Activated T-helper 1 cell treated with anti-CD3 and anti-CD28 coated beads, Interleukin-12 subunit alpha, Interleukin-12 subunit beta, Interleukin-2, Interleukin-4 antibody, amounts not matched to agents 30 ng/mL and 10 ng/mL and 1 ng/mL, durations not matched to agents 14 hours and 24 hours and 36 hours (primary cell): ENCODE measurements at places on chromosomes 7 and 10.

- H3K4me1 ChIP-seq, result peaks cover 19% of the 10 kb centered on the region
- no peak overlapping the region for H3K4me3 ChIP-seq
- H3K27ac ChIP-seq, result no peak overlapping the region
- peaks cover 2% of the 10 kb centered on the region for H3K27me3 ChIP-seq
- DNase-seq, result no peak
Measured at GRCh38 chr10:47164800-47165128, 135.2 kb upstream of the GDF10 start.

DNA sequence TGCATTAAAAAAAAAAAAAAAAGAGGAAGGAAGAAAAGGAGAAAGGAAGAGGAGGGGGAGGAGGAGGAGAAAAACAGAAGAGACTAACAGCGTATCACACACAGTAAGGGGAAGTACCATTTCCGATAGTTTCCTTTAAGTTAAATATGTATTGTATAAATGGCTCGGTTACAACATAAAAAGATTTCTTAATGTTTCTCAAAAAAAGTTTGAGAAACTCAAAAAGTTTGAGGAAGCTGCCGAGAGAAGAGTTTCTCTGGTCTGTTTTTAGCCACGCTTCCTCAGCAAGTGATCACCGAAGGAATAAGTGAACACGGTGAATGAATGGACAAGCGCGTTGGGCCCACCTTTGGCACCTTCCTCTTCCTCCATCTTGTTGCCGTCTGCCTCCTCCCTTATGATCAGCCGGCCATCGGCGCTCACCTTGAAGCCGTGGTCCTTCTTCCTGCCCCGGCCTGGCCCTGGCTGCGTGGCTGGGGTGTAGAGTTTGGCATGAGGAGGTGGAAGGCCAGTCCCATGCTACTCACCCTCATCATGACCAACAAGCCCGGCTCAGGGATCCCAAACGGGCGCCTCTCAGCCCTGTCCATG lies 31.3 kb upstream of the FRAT2 start:
- no peak overlapping the region for H3K27ac ChIP-seq
- peaks cover 36% of the 10 kb centered on the region for H3K36me3 ChIP-seq
- no peak overlapping the region for H3K4me3 ChIP-seq
- no peaks in the 10 kb centered on the region for H3K4me1 ChIP-seq

- H3K27me3 ChIP-seq, result no peaks in the 10 kb centered on the region
- H3K4me1 ChIP-seq, result no peaks in the 10 kb centered on the region
- no peaks in the 10 kb centered on the region for H3K36me3 ChIP-seq
Measured at GRCh38 chr7:51950813-51951212, 634.2 kb upstream of the COBL start.

- H3K36me3 ChIP-seq, result no peaks in the 10 kb centered on the region
- no peak overlapping the region for H3K4me3 ChIP-seq
- no peak overlapping the region for H3K27ac ChIP-seq
Measured at GRCh38 chr10:583433-583832, 106.0 kb downstream of the DIP2C start.

DNA sequence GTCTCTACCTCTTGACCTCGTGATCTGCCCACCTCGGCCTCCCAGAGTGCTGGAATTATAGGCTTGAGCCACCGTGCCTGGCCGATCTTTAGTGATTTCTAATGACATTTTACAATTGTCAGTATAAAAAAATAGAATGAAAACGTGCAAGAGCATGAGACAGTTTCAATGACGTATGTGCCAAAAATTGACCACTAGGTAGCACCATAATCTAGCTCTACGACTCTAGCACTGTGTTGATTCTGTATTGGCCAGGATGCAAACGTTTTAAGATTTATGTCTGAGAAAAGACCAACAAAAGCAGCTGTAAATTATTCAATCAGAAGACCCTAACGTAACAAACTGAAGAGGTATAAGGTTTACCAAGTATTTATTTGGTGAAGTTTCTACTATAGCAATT lies 25.4 kb upstream of the EXOC6 start:
- DNase-seq, result no peak
- peaks cover 24% of the 10 kb centered on the region for H3K4me1 ChIP-seq
- no peaks in the 10 kb centered on the region for H3K36me3 ChIP-seq
- H3K4me3 ChIP-seq, result no peak overlapping the region

DNA sequence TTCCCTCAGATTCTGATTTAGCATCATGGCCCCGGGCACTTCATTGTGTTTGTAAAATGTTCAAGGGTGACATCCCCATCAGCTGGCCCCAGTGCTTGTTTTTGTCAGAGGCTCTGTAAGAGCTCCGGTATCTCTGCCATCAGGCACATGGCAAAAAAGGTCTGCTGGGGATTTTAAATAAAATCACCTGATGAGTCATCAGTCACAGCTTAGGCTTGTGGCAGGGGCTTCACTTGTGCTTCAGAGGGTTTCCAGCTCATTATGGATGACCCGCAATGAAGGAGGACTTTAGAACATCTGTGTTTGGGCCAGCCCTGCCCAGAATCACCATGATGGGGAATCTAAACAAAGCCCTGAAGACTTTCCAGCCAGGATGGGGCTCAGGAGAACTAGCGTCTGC lies 259.9 kb downstream of the ZEB1 start:
- DNase-seq, result no peak
- H3K4me3 ChIP-seq, result no peak overlapping the region
- no peaks in the 10 kb centered on the region for H3K27me3 ChIP-seq
- H3K27ac ChIP-seq, result no peak overlapping the region

GRCh38 chr7:69690329-69690728 lies 92.1 kb downstream of the AUTS2 start:
- H3K36me3 ChIP-seq, result no peaks in the 10 kb centered on the region
- no peaks in the 10 kb centered on the region for H3K27me3 ChIP-seq
- no peaks in the 10 kb centered on the region for H3K4me1 ChIP-seq
- no peak for DNase-seq
- H3K4me3 ChIP-seq, result no peak overlapping the region

DNA sequence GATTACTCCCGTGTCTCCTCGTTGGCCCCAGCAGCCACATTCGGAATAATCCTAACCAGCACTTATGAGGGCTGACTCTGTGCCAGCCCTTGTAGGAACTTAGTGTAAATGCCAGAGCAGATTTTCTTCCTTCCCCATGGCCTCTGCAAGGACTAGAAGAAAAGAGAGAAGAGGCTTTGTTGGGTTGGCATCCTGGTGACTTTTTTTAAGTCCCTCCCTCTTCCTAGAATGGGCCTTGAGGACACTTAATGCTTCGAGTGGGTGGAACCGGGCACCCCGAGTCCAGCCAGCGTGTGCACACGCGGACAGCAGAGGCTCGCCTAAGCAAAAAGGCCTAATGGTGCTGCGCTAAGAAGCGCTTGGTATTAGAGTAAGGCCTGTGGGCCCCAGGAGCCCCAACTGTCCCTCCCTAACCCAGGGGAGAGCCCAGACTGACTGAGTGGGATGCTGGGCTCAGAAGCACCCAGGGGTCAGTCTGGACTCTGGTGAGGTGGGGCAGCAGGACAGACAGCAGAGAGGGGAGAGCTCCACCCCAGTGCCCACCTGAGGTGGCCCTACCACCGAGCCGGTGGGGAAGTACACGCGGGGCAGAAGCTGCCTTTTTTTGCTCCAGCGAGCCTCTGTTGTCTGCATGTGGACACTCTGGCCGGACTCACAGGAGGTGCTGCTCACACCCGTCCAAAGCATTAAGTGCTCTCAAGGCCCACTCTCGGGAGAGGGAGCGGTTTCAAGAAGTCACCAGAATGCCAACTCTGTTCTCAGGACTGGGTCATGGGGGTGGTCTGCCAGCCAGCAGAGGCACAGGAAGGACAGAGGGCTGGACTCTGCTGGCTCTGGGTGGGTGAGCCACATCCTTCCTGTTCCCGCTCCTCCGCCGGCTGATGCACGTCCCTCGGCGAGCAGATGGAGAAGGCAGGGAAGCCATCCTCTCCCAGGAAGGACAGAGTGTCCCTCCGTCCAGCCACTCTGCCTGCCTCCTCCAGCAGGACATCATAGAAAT lies 12.5 kb downstream of the ITPRIP start:
- peaks cover 98% of the 10 kb centered on the region for H3K4me1 ChIP-seq
- H3K27ac ChIP-seq, result peak overlapping the region; percentile 69
- no peaks in the 10 kb centered on the region for H3K27me3 ChIP-seq
- H3K4me3 ChIP-seq, result peak overlapping the region; percentile 67
- H3K36me3 ChIP-seq, result peaks cover 27% of the 10 kb centered on the region

DNA sequence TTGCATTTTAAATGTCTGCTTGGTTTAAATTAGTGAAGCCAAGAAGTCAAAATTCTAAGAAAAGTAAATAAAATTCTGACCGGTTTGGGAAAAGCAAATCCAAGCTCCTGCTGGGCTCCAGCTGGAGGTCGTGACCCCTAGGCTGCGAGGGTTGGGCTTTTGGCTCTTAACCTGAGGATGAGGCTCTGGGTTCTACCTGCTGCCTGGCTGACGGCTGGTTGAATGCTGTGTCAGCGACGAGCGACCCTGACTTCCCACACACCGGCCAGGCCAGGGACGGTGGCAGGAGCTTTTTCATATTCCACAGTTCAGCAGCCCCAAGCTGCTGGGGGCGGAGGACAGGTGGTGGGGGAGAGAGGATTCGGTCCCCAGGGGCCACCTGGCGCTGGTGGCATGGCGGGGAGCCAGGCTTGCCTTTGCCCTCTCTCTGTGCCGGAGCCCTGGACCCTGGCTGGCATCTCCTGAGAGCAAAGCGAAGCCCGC lies 843 bp upstream of the PLPP4 start:
- H3K27me3 ChIP-seq, result peaks cover 34% of the 10 kb centered on the region
- no peaks in the 10 kb centered on the region for H3K4me1 ChIP-seq
- H3K4me3 ChIP-seq, result no peak overlapping the region

DNA sequence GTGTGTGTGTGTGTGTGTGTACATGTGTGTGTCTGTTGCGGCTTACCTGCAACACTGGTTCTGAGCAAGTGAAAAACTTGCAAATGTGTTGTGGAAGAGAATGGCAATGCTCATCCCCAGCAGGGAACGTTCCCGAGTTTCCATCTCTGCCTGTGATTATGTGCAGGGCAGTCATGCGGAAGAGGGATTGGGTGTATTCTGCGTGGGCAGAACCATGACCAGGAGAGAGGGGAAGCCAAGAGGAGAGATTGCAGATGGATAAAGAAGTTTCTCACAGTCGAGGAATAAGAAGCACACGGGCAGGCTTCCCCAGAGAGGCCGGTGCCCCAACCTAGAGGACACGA lies 99.9 kb downstream of the CTBP2 start:
- peaks cover 14% of the 10 kb centered on the region for H3K4me1 ChIP-seq
- H3K36me3 ChIP-seq, result no peaks in the 10 kb centered on the region
- H3K27me3 ChIP-seq, result peaks cover 14% of the 10 kb centered on the region
- H3K4me3 ChIP-seq, result no peak overlapping the region
